ENCODE measurements at places on chromosomes 12 and 14. TPM values are rescaled to one million over a fixed set of nuclear protein-coding genes. Genes with fewer than 3 reads are reported as not detected.

KLRC4 gene
- total RNA-seq, result not detected

- DNase-seq, result peak; percentile 86
Observed at GRCh38 chr12:1936406-1937320, 18.2 kb upstream of the CACNA2D4 start.

SYCP3 gene
- not detected for total RNA-seq

DNA sequence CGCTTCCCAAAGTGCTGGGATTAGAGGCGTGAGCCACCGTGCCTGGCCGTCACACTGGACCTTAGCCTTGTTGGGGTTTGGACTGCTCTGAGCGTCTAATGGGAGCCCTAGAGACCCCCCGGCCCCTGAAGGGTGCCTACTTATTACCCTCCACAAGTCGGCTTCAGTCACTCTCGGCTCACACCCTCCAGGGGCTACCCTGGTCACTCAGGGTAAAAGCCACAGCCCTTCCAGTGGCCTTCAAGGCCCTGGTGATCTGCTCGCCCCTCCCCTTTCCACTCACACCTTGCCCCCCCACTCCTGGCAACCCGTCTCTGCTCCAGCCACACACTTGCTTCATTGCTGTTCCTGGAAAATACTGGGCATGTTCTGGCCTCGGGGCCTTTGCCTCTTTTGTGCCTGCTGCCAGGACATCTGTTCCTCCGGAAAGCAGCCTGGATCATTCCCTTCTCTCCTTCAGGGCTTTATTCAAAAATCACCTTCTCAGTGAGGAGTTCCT is 3.6 kb upstream of the MORN3 start:
- DNase-seq, result peak; percentile 58

- DNase-seq, result no peak
Observed at GRCh38 chr14:75970989-75971388, 10.8 kb downstream of the TGFB3 start.

ASCL1 gene
- not detected for total RNA-seq

DNA sequence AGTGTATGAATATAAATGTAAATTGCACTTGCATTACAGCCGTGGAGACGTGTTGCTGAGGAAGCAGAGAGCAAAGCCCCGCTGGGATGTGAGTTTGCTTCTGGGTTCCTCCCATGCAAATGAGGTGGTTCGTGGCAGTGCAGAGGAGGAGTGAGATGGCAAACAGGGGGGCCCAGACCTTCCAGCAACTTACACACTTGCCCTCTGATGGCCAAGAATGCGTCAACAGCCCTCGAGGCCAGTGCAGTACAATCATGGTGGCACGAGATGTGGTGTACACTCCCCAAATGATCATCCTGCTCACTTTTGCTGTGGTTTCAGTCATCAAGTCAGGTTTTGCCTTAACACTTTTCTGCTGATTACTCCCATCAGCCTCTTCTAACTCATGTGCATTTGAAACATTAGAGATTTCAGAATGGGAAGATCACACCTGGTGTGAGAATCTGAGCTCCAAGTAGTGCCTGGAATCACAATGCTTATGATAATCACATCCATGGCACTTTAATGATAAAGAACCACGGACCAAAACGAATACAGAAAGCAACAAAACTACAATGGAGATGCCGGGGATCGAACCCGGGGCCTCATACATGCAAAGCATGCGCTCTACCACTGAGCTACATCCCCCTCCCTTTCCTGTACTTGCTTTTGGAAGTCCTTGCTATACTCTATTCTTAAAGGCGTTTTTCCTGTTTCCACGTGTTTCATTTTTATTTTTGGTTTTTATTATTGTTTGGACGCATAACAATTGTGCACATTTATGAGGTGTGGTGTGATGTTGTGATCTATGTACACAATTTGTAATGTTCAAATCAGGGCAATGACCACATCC is 7.0 kb upstream of the UBC start:
- no peak for DNase-seq

NPFF gene
- total RNA-seq, result not detected

DNA sequence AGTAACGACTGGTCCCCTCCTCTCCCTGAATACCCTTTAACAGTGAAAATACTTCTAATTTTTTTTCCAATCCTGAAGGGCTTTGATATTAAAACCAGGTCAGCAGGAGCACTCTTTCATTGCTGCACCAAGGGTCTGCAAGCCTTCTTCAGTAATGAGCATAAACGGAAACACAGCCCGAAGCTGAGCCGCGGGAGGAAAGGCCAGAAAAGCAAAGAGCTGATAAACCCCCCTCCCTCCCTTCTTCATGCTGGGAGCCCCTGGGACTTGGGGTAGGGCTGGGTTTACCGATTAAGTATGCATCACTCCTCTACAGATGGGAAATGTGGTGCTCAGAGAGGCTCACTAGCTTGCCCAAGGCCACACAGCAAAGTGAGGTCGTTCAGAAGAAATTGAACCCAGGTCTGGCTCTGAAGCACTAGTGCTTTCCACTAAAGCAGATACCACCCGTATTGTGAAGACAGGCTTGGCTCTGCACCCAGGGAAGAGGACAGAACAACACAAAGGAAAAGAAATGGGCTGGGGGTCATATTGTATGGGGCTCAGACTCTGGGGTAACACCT is 128.8 kb downstream of the GLT1D1 start:
- no peak for DNase-seq

DNA sequence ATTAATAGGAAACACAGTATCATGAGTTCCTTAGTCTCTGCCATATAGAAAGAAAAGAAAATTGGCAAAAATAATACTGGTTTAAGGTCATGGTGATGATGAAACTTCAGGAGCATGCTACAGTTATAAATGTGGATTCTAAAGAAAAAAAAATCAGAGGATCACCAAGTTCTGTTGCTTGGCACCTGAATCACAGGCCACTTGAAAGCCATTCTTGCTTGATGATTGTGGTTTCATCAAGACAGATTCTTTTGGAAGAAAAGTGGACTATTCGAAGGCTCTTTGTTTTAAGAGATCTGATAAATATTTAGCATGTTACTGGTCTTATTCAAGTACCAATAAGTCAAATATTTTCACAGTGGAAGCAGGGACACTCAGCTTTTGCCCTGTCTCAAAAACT is 148.9 kb downstream of the SAMD4A start:
- no peak for DNase-seq

NUAK1 gene
- 3.4 TPM for total RNA-seq

LRP1-AS gene
- not detected for total RNA-seq

DNA sequence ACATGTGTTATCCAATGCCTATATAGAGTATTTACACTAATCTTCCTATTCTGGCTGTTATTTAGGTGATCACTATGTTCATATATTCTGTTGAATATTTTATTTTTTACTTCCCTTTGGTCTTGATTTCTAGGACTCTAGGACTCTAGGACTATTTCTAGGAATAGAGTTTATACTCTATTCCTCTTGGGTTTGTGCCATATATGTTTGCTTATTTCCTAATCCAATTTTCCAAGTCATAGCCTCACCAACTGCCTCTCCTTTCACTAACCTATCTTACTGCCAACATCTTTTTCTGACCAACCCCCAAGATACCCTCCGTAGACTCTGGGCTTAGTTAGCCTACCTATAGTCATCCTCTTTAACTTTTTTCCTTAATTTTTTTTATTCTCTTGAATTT is 28.5 kb downstream of the ARF6 start:
- DNase-seq, result no peak

- DNase-seq, result no peak
Observed at GRCh38 chr14:57835766-57836165, 30.1 kb downstream of the SLC35F4 start.

SLCO1C1 gene
- not detected for total RNA-seq

GRCh38 chr14:100239211-100239839 is 381 bp downstream of the YY1 start:
- DNase-seq, result peak; percentile 63

GLS2 gene
- total RNA-seq, result 251 TPM

- no peak for DNase-seq
Observed at GRCh38 chr14:67004521-67004920, 184.7 kb upstream of the GARIN2 start.

- DNase-seq, result no peak
Observed at GRCh38 chr12:128796439-128797118, 27.2 kb downstream of the SLC15A4 start.

DNA sequence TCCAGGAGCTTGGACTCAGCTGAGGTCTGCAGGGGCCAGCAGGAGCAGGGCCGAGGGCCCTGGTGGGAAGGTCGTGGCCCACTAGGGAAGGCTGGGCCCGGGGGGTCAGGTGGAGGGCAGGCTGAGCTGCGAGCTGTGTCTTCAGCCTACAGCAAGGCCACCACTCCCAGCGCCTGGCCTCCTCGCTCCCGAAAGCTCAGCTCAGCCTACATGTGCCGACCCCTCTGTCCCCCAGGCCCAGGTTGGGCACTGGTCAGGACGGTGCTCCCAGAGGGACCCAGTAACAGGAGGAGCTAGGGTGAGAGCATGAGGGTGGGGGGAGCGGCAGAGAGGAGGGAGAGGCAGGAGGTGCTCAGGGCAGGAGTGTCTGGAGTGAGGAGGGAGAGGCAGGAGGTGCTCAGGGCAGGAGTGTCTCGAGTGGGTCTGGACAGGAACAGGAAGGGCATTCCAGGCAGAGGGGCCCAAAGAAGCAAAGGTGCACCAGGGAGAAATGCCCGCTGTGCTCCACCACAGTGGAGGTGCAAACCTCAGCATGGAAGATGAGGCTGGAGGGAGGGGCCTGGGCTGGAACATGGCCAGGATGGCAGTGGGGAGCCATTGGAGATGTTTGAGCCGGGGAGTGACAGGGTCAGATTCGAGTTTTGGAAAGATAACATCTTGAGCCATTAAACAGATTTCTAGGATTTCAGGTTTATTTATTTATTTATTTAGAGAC is 29.1 kb upstream of the GPR132 start:
- no peak for DNase-seq

GRCh38 chr14:35435177-35435576 is 30.6 kb upstream of the NFKBIA start:
- DNase-seq, result no peak

ASB2 gene
- total RNA-seq, result 0.20 TPM

DNA sequence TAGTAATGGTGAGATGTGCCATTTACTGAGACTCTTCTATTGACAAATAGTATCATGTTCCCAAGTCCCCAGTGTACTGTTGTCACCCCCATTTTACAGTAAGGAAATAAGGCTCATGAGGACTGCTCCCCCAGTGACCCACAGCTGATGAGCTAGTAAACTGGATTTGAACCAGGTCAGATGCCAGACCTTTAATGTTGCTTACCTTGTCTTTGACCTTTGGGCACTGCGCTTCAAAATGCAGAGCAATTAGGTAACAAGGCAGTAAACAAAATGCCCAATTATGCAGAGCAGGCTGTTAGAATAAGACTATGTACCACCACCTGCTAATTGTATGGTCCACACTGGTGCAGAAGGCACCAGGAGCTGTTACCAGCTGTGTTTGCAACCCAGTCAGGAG is 38.5 kb upstream of the RIN3 start:
- DNase-seq, result no peak

KRT2 gene
- not detected for total RNA-seq

ENDOU gene
- total RNA-seq, result not detected

TMX1 gene
- total RNA-seq, result 13.3 TPM

DNA sequence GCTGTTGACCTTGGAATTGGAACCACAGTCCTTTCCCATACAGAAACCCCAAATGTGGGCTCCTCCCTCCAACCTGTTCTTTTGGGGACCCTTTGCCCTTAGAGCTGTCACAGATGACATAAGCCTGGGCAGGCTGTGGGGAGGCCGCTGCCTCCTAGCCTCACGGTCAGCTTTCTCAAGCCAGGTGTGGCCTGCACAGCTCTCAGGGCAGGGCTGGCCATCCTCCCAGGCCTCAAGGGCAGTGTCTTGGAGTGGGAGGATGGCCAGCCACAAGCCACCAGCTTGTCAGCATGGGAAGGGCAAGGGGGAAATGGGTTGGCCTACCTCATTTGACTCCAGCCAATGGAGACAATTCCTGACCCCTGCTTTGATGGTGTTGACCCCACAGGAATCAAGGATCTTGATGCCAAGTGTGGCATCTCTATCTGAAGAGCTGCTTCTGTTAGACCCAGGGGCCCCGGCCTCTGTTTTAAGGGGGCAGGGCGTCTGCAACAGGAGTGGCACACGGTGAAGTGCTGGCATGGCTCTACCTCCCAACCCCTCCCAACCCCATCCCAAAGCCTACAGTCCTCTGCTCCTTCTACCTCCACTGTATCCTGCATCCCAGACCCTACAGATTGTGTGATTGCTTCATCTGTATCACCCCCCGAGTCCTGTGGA is 11.5 kb downstream of the CBLN3 start:
- DNase-seq, result no peak

SPTB gene
- total RNA-seq, result 0.35 TPM

GRCh38 chr14:102778338-102779083 is 1.3 kb downstream of the TRAF3 start:
- DNase-seq, result no peak

DNA sequence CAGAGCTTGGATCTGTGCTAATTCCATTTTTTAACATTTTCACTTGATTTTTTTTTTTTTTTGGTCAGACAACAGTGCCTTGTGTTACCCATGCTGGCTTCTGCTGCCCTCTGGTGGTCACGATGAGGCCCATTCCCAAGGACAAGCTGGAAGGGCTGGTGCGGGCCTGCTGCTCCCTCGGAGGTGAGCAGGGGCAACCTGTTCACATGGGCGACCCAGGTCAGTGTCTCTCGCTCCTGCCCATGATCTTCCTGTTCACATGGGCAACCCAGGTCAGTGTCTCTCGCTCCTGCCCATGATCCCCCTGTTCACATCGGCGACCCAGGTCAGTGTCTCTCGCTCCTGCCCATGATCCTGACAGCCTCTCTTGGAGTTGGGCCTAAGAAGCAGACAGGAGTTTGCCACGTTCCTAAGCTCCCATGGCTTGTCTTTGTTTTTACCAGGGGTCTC is 59.4 kb downstream of the DGLUCY start:
- DNase-seq, result peak; percentile 83

DNA sequence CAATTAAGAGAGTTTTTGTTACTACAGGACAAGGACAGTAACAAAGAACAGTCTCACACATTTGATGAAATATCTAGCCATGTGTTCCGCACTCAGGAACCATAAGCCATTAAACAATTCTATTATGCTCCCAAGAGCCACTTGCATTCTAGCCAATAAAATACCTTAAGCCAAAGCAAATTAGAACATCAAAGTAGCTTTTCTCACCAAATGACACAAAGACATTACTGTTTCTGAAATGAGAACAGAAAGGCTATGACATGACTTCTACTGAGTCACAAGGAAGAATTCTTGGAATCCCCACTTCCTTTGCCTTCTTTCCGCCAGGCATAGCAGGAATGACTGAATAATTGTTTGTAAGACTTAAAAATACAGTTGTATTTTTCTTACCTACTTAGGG is 445.8 kb downstream of the ATP23 start:
- no peak for DNase-seq

JDP2 gene
- 12.8 TPM for total RNA-seq

DNA sequence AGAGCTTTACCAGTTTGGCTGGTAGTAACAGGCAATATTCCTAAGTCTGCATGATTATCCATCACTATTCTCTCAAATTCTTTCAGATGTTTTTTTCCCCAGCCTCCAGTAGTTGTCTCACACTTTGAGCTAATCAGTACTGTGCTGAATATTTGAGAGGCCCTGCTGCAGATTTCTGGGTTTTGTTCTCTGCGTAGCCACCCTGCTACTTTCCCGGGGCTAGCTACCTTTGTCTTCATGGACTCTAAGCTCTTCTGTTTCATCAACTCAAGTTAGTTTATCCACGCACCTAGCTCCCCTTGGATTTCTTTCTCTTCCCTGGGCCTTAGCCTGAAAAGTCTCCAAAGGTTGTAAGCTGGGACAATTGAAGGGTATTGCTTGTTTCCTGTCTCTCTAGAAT is 73.0 kb downstream of the FUT8 start:
- no peak for DNase-seq

KLRC2 gene
- total RNA-seq, result not detected

ADAM21 gene
- total RNA-seq, result not detected

- DNase-seq, result no peak
Observed at GRCh38 chr12:2335513-2335912, 282.7 kb downstream of the CACNA1C start.
